ENCODE measurements at places on chromosomes 5 and 9.

DNA sequence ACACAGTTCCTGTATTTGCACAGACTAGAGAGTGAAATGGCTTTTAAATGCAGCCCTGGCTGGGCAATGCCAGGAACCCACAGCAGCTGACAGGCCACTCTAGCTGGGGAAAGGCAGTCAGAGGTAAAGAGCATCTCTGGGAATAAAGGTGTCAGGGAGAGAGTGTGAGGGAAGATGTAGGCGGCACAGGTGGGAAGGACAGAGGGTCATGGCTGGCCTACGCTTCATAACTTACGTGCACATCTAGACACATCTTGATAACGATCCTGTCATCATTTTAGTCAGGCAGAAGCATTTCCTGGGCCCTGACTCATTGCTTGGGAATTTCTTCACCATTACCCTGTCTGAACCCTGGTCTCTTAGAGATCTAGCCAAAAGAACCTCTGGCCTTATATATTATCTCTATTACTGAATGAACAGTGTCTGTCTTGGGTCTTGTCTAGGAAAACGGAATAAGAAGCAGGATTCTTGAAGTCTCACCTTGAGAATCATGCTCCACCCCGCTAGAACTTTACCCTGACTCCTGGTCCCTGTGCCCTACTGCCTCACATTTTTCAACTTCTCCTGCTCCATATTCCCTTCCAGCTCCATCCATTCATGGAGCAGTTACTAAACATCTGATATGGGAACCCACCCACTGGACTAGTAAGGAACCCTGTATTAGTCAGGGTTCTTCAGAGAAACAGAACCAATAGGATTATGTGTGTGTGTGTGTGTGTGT lies 106.4 kb upstream of the ELL2 start:
- DNase-seq = no peak

GRCh38 chr5:173395257-173395932 lies 67.2 kb upstream of the STC2 start:
- no peak for DNase-seq

GRCh38 chr9:15048772-15049171 lies 138.5 kb upstream of the FREM1 start:
- no peak for DNase-seq

GRCh38 chr5:93589829-93590215 lies 6.8 kb downstream of the NR2F1 start:
- no peak for DNase-seq

DNA sequence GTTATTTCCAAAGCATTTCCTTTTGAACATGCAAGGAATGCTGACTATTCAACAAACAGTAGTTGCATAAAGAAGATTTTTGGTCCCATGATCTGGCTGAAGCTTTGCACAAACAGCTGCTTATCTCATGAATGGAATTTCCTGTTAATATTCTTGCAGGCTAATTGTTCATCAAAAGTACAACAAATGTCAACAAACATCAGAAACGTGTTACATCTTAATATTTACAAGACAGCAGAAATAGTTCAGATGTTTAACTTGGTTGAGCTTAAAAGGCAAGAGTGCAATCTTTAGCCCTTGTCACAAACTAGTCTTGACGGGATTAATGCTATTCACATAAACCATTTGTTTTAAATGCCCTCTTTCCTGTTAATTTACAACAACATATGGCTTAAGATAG lies 47.9 kb upstream of the BASP1 start:
- DNase-seq = no peak

DNA sequence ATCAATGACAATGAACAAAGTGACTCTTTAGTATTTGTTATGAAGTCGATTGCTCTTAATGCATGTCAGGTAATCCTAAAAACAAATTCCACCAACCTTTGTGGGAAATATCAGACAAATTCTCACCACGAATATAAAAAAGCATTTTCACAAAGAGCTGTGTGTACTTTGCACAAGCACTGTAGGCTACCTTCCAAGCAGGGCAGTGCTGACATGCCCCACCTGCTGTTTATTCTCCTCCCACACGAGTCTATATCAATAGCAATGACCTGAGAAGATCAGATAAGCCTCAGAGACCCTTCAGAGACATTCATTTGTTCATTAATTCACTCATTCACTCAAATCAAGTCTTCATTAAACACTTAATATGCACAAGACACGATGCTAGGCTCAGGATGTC lies 469.1 kb downstream of the ZSWIM6 start:
- DNase-seq = no peak

DNA sequence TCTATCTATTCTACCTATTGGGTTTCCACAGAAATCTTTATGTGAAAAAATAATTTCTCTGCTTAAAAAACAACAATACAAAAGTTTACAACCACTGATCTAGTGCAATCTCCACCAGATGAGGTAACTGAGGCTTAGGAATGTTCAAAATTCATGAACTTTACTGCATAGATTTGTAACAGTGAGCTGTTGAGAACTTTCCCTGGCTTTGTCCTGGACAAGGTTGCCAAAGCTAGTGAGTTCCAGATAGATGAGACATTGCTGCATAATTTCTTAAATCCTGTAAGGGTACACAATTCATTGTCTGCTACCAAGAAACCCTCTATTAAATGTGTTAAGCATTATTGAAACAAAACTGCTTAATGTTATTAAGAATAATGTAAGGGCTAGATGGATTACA lies 102.7 kb downstream of the OSMR start:
- DNase-seq = no peak

- DNase-seq = no peak
Measured at GRCh38 chr9:88809355-88810161, 181.7 kb upstream of the S1PR3 start.

- DNase-seq = peak; percentile 69
Measured at GRCh38 chr5:159240301-159240870, 22.7 kb upstream of the UBLCP1 start.

DNA sequence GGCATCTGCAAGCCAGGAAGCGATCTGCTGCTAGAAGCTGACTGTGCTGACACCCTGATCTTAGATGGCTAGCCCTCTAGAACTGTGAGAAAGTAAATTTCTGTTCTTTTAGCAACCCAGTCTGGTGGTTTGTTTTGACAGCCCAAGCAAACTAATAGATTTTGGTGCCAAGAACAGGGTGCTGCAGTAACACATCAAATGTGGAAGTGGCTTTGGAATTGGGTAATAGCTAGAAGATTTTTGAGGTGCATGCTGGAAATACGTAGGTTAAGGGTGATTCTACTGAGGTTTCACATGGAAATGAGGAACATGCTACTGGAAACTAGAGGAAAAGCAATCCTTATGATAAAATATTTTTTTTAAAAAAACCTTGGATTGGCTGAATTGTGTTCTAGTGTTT lies 153.5 kb upstream of the SH3GL2 start:
- DNase-seq = peak; percentile 49

DNA sequence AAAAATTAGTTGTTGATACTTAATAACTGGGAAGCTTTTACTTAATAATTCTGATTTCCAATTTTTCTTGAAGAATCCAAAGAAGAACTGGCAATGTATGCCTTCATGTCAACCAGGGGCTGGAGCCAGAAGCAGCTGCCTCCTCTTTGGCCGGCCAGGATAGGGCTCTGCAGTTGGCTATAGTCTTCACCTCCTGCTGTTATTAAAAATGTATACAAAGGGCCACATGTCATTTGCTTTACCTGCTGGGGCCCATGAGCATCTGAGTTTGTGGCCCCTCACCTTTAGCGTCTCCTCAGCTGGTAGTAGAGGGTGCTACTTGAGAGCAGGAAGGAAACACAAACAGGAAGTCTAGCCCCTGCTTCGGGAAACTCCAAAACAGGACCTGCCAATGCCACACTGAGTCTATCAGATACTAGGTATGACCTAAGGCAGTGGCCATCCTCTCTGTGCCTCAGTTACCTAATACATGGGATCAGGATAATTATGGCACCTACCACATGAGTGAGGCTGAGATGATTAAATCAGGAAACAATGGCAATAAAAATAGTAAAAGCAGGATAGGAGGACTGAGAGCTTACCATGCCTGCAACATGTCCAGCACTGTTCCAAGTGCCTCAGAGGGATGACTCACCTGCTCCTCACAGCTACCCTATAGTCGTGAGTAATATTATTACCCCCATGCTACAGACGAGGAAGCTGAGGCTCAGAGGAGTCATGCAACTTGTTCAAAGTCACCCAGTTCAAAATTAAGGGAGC lies 21.3 kb downstream of the CCDC69 start:
- no peak for DNase-seq

GRCh38 chr9:29078063-29078666 lies 1504.9 kb upstream of the C9orf72 start:
- DNase-seq = no peak

DNA sequence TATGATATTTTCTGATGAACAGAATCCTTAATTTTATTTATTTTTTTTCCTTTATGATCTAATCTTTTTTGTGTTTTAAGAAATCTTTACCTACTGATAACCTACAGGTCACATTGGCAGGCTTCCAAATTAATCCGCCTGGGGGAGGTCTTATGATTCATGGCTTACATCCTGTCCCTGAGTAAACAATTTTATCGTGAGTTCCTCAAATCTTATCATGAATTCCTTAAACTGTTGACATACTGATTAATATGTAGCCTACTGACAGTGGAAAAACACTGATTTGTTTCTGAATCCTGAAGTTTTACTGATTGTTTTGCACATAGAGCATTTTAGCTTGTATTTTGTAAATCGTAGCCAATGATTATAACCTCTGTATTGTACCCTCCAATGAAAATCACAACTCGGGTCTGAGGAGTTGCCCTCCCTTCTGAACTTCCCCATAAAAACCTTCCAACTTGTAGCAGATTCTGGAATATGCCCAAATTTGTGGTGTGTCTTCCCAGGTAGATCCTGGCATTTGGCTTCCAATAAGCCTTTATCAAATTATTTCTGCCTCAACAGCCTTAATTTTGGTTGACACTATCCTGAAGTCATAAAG lies 105.6 kb downstream of the VCAN start:
- DNase-seq = no peak

DNA sequence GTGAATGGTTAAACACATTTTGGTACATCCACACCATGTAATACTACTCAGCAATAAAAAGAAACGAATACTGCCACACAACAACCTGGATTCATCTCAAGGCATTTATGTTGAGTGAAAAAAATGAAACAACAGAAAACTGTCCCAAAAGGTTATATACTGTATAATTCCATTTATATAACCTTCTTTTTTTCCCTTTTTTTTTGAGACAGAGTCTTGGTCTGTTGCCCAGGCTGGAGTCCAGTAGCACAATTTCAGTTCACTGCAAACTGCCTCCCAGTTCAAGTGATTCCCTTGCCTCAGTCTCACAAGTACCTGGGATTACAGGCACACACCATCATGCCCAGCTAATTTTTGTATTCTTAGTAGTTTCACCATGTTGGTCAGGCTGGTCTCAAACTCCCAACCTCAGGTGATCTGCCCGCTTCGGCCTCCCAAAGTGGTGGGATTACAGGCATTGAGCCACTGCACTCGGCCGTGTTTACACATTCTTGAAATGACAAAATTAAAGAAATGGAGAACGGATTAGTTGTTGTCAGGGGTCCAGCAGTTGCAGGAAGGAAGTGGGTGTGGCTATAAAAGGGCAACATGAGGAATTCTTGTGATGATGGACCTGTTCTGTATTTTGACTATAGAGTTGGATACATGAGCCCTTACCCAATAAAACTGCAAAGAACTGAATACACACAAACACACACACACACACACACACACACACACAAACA lies 17.4 kb downstream of the PPP6C start:
- DNase-seq = no peak

DNA sequence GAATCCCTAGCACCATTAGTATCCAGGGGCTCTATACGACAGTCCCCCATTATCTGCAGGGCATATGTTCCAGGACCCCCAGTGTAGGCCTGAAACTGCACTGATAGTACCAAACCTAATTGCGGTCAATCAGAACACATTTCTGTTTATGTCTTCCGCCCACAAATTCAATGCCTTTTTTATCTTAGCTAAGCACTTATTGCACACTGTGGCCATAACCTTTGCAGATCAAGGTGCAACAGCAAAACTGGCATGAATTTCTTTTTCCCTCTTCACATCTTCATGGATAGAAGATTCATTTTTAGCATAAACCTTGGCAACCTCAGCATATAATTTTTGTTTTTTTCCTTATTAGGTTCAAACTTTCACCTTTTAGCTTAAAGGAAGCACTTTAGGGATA lies 361.1 kb downstream of the DEPDC1B start:
- DNase-seq = no peak

DNA sequence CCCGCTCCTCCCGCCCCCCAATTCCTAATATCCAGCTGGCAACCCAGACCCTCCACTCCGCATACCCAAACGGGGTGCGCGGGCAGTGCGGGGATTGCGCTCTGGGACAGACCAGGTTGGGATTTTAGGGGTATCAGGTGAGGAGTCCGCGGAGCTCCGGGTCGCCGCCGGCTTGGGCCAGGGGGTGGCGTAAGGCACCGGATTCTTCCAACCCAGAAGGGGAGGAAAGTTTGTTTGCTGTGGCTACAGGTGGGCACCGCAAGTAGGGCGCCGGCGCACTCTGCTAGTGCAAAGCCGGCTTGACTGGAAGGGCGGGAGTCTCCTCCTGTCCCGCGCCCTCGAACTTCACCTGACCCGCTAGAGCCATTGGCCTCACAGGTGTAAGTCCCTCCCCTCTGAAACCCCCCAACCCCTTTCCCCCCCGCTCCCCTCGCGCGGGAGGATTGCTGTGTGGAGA lies 709 bp downstream of the IQGAP2 start:
- peak; percentile 33 for DNase-seq

- no peak for DNase-seq
Measured at GRCh38 chr9:33350310-33350709, 52.1 kb downstream of the AQP7 start.

DNA sequence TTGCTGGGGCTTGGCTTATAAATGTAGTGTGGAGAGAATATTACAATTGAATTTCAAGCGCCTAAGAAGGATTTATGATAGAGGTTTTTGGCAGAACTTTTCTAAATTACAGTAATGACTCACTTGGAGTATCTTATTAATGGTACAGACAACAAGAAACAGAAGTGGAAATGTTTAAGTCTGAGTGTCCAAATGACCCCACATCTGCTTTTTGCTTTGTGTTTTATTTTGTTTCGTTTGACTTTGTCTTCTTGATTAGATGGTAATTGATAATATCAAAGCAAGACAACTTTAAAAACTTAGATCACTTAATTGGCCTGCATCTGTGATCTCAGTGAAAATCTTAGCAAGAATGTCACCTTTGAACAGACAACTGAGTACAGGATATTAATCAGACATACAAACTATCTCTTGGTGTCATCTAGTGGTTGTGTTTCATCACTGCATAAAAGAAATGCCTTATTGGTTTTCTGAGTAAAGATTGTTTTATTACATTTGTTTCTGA lies 577.4 kb downstream of the ISL1 start:
- DNase-seq = no peak

DNA sequence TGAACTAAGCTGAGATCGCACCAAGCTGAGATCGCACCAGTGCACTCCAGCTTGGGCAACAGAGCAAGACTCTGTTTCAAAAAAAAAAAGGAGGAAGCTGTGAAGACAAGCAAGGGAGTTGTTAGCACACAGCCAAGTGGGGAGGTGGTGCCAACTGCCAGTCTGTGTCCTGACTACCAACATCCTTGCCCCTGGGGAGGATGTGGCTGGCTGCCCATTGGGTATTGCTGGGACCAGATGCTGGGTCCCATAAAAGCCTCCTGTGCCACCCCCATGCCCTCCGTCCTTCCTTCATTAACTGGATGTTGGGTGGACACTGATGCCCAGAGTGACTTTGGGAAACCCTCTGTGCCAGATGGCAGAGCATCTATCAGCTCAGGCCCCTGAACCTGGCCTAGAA lies 157.1 kb upstream of the COL5A1 start:
- DNase-seq = no peak

Measured in AML-193 (cell line).